Caco-2 (cell line): ENCODE measurements at places on chromosomes 7 and 10. TPM values are rescaled to one million over a fixed set of nuclear protein-coding genes. Genes with fewer than 3 reads are reported as not detected.

LRRC18 gene
- total RNA-seq: not detected in 2 replicates

IKZF5 gene
- 10.4 and 11.6 TPM in 2 replicates for total RNA-seq

DNTT gene
- not detected in 2 replicates for total RNA-seq

PKD2L1 gene
- 0.19 TPM in 1 of 2 replicates, not detected in the other for total RNA-seq

GOLGA7B gene
- total RNA-seq: 0.21 and 0.36 TPM in 2 replicates

RADIL gene
- not detected in 2 replicates for total RNA-seq

CLCN1 gene
- total RNA-seq: 1.8 and 1.9 TPM in 2 replicates

TFAM gene
- 228 and 240 TPM in 2 replicates for total RNA-seq

GIMAP8 gene
- total RNA-seq: 0.07 TPM in 1 of 2 replicates, not detected in the other

UFSP1 gene
- 4.6 and 5.3 TPM in 2 replicates for total RNA-seq

SRRT gene
- 211 and 243 TPM in 2 replicates for total RNA-seq

GRCh38 chr7:31910191-31910590, 160.0 kb downstream of the PDE1C start:
- no peak for DNase-seq

- DNase-seq: no peak
These were observed 20.4 kb upstream of the INMT start for GRCh38 chr7:30731581-30731980.

- DNase-seq: no peak
These were observed 386.5 kb upstream of the PFKP start for GRCh38 chr10:2680821-2681220.

DNA sequence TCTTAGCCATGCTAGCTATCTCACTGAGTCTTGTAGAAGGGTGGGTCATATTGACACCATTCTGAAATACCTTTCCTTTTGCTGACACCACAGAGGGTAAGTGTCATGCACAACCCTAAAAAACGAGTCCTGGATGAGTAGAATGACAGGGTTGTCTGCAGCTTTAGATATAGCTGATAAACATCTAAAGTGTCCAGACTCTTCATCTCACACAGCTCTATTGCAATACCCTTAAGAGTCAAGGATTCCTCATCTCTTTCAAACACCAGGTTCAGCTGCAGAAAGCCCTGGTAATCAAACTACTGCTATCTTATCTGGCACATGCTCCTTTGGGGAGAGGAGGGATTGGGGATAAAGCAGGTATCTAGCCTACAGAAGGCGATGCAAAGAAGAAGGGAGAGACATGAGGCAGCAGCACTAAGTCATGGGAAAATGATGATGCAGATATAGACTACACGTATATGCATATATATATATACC, 127.0 kb downstream of the ANK3 start:
- no peak for DNase-seq

GRCh38 chr7:71485586-71485985, 353.6 kb downstream of the GALNT17 start:
- DNase-seq: no peak

GRCh38 chr10:20128811-20129210, 312.6 kb downstream of the PLXDC2 start:
- no peak for DNase-seq

DNA sequence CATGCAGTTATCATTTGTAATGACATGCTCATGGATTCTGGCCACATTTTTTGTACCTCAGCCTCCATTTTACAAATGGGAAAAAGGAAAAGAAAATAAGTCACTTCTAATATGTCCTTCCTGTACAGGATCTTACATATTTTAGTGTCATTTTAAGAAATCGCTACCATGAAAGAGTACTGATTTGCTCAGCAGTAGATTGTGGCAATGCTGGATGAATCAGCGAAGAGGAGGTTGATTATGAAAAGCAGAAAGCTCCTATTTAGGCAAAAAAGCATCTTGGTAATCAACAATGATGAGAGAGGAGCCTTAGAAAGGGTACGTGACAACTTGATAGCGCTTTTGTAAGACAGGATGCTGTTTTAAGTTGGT, 522.9 kb downstream of the PARD3 start:
- no peak for DNase-seq

- no peak for DNase-seq
These were observed 14.2 kb downstream of the TFAM start for GRCh38 chr10:58399410-58399809.

- DNase-seq: no peak
These were observed 542.3 kb upstream of the MBL2 start for GRCh38 chr10:53314876-53315275.

GRCh38 chr10:677750-678661, 11.5 kb downstream of the DIP2C start:
- no peak for DNase-seq

DNA sequence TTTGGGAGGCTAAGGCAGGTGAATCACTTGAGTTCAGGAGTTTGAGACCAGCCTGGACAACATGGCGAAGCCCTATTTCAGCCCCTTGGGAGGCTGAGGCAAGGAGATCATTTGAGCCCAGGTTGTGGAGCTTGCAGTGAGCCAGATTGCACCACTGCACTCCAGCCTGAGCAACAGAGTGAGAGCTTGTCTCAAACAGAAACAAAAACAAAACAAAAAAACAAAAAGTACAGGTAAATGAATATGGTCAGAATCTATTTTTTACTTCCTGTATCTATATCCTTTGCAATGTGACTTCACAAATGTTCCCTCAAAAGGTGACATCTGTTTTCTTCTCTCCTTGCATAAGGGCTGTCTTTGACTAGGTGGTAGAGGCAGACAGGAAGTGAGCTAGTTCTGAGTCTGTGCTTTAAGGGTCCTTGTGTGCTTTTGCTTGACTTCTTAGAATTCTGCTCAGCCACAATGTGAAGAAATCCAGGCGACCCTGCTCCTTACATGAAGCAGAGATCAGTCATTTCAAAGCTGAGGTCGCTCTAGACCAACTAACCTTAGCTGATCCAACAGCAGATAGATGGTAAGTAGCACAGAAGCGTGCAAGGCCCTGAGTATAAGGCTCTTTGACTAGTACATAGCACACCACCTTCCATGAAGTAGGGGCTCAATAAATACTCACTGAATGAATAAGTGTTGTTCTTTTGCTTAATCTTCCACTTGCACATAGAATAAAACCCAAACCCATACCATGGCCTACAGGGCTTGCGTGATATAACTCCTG, 423.2 kb upstream of the PCDH15 start:
- no peak for DNase-seq

DNA sequence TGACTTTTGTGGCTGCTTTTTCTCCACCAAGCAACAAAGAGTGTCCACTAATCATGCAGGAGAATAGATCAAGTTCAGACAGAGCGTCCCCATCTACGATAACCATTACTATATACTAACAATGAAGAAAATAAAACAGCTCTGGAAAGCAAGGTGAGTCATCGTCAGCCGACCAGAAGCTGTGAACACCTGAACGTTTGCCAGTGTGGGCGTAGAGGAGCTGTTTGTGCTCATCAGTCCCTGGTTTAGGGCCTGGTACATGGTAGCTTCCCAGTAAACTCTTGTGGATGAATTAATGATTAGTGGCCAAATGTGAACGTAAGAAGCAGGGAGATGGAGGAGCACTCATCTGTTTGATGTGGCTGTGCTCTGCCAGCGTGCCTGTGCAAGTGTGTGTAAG, 180.7 kb downstream of the EVX1 start:
- DNase-seq: no peak

- no peak for DNase-seq
These were observed 29.4 kb downstream of the RRP12 start for GRCh38 chr10:97371696-97372095.

DNA sequence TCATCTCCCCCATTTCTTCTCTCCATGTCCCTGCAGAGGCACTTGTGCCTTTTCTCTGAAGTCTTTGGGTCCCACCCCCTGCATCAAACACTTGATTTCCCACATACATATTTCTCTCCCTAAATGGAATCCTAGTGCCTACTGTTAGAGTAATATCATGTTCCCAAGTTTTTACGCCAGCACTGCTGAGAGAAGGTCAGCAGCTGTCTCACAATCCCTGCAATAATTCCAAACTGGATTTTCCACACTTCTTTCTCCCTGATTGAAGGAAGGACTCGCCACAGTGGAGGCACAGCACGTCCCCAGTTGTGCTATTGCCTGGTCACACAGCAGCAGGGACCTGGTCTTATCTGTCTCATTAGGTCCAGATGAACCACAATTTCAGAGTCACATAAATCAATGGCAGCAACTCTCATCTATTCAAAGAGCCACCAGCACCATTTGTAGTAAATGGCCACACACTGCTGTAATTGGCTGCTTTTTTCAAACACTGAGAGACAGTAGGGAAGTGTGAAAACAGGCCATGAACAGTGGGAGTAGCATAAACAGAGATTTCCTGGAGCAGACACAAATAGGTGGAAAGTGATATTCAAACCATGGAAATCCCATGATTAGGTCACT, 605.5 kb downstream of the XPNPEP1 start:
- no peak for DNase-seq

DNA sequence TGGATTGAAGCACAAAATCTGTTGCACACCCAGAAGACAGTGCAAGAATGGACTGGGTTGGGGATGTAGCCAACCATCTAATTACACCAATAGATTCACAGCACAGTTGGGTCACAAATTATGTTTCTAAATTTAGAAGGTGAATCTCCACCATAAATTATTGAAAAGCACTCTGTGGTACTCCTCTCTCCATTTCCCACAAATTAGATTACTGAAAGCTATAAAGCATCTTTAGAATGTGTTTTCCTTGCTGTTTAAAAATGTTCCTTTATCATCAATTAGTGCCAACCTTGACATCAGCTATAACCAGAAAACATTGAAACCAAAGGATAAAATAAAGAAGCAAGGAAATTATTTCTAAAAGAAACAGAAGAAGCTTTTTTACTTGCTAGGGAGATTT, 39.9 kb upstream of the HDAC9 start:
- DNase-seq: no peak

GRCh38 chr10:49541762-49542161, 2.8 kb upstream of the ERCC6 start:
- no peak for DNase-seq

- peak; percentile 79 for DNase-seq
These were observed 4.0 kb upstream of the SH3PXD2A start for GRCh38 chr10:103859161-103860086.

DNA sequence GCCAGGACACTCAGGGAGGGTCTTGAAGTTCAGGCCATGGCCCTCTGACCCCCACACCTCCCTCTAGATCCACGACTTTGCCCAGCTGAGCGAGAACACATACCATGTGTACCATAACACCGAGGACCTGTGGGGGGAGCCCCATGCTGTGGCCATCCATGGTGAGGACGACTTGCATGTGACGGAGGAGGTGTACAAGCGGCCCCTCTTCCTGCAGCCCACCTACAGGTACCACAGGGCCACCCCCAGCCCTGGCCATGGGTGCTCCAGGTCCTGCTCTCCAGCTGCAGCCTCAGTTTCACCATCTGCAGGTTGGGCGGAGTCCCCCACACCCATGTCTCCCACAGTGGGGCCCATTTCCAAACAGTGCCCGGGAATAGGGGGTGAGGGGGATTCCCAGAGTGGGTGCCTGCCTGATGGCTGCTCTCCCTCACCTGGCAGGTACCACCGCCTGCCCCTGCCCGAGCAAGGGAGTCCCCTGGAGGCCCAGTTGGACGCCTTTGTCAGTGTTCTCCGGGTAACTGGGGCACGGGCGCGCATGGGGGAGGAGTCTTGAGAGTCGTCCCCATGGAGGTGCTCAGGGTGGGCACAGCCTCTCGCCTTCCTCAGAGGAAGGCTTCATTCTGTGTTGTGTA, 54.1 kb downstream of the PALD1 start:
- no peak for DNase-seq

GRCh38 chr10:73251683-73252444, 580 bp downstream of the MRPS16 start:
- peak; percentile 51 for DNase-seq

DNA sequence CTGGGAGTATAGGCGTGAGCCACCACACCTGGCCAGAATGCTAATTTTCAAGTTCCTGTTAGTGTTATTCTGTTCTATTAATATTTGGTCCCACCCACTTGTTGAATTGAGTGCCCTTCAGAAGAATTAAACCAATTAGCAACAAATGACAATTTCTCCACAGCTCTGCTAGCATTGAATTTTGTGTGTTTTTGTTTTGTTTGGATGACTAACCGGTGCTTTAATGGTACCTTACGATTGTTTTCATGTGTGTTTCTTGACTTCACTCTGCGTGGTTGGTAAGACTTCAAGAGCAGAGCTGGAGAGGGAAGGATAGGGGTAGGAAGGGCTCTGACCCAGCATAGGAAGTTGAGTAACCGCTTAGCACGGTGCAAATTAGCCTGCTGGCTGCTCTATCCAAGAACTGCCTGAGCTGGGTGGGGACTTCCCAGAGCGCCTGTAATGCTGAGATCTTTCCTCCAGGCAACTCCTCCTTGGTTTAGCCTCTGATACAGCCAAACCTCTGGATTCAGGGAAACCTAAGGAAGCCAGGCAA, 4.6 kb downstream of the ARPC1B start:
- no peak for DNase-seq

GRCh38 chr7:128281605-128282380, 40.7 kb downstream of the LEP start:
- DNase-seq: no peak

GRCh38 chr10:28425422-28425821, 107.5 kb upstream of the WAC start:
- DNase-seq: no peak

DNA sequence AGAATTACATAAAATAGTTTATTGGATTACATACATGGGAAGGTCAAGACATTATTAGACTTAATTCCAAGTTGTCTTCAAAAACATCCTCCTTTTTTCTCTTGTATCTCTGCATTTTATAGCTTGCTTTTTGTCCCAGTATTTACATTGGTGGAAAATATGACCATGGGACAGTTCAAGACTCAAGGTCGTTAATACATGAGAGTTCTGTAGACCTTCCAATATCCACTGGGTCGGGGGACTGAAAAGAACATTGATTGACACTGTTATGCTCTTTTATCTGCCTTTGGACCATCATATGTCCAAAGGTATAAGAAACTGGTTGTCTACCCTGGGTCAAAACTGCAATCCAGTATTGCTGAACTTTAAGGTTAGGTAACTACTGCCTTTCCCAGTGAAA, 36.7 kb downstream of the AKR1C4 start:
- no peak for DNase-seq

DNA sequence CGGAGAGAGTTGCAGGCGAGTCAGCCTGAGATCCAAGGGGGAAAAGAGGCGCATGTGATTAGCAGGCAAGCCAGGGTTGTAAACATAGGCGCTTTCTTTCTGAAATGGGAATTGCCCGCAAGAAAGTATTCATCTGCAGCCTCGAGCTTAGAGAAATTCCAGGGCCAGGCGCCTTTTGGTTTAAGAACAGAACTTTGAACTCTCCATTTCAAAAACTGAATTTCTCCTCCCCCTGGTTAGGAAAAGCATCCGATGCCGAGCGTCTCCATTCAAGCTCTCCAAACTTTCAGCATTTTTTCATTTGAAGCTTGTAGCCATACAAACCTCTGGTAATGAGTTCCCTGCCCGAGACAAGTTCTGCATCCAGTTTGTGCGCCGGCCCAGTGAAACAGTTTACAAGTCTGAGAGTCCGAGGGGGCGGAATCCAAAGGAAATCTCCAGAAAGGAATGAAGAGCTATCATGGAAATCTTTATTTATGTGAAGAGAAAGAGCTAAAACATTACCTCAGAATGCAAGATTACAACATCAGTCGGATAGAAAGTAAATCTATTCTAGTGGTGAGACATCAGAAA, 69.9 kb downstream of the FAM204A start:
- no peak for DNase-seq
